ENCODE measurements at places on chromosomes 3 and 15.

DNA sequence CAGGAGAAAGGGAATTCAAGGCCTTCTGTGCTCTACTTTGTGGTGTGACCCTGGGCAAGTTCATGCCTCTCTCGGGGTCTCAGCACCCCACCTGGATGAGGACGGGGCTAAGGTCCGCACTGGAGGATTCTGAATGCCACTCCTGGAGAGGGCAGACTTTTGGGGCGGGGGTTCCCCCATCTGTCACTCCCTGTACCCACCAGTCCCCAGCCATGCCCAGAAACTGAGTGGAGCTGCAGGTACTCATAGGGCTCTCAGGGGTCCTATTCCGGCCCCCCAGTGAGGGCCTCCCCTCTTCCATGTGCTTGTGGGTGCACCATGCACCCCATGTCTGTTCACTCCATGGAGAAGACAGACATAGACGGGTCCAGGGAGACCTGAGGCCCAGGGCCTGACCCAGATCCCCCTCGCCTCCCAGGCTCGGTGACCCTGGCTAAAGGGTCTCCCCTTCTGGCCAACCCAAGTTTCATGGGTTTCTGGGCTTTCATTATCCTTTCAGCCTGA is 26.0 kb downstream of the ACSBG1 start:
- no peak for DNase-seq

GRCh38 chr3:54193093-54193492 is 70.7 kb downstream of the CACNA2D3 start:
- DNase-seq: no peak

- no peak for DNase-seq
Observed at GRCh38 chr3:117322866-117323265, 613.3 kb downstream of the TUSC7 start.

- DNase-seq: no peak
Observed at GRCh38 chr15:27587810-27588209, 511.3 kb downstream of the OCA2 start.

- no peak for DNase-seq
Observed at GRCh38 chr3:96264701-96265100, 549.7 kb upstream of the EPHA6 start.

GRCh38 chr3:171971919-171972514 is 67.4 kb upstream of the FNDC3B start:
- no peak for DNase-seq

GRCh38 chr15:64842986-64843561 is 1.4 kb downstream of the PLEKHO2 start:
- no peak for DNase-seq

- no peak for DNase-seq
Observed at GRCh38 chr3:51271172-51271571, 113.9 kb upstream of the MANF start.

- DNase-seq: no peak
Observed at GRCh38 chr3:171168086-171168485, 141.6 kb upstream of the SLC2A2 start.

DNA sequence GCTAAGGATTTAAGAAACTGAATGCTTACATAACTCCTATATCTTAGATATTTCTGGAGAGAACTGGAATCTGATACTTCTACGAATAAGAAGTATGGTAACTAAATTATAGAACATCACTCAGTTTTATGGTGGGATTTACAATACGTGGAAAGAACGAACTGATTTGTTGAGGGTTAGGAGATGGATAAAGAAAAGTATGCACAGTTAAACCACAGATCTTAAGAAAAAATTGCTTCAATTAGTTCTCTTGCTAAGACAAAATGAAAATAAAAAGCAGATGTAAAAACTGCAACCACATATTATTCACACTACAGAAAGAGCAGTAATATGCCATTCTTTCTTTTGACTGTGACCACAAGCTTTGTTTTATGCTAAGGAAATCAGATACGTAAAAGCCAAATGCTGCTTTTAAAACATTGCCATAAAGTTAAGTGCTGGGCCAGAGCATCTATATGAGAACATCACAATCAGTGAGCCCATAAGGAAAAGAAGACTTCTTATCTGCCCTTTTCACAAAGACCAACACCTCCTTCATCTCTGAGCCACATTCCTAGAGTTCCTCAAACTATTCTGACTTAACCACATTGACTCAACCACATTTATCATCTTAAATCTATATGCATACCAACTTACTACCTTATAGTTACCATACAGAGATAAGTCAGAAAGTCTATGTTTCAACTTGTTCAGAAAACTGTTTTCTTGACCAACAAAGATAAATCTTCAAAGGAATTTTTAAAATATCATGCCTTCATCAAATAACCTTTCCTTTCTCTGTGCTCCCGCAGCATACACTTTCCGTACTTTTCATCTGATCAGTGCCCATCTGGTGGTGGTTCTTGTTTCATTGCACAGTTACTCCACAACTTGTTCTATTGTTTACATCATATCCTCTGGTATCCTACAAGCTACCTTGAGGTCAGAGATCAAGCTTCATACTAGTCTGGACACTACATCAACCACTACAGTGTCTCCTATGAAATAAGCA is 61.7 kb downstream of the FSIP1 start:
- no peak for DNase-seq

GRCh38 chr3:131031660-131032059 is 5.0 kb downstream of the NEK11 start:
- DNase-seq: no peak

All from DMS79 (cell line).